ENCODE measurements at places on chromosomes 3 and 15.
A peak's percentile ranks its signal among the peaks of the same experiment; 100 is the strongest.

GRCh38 chr3:10353160-10353559 lies 32.2 kb upstream of the SEC13 start:
- no peak for DNase-seq

DNA sequence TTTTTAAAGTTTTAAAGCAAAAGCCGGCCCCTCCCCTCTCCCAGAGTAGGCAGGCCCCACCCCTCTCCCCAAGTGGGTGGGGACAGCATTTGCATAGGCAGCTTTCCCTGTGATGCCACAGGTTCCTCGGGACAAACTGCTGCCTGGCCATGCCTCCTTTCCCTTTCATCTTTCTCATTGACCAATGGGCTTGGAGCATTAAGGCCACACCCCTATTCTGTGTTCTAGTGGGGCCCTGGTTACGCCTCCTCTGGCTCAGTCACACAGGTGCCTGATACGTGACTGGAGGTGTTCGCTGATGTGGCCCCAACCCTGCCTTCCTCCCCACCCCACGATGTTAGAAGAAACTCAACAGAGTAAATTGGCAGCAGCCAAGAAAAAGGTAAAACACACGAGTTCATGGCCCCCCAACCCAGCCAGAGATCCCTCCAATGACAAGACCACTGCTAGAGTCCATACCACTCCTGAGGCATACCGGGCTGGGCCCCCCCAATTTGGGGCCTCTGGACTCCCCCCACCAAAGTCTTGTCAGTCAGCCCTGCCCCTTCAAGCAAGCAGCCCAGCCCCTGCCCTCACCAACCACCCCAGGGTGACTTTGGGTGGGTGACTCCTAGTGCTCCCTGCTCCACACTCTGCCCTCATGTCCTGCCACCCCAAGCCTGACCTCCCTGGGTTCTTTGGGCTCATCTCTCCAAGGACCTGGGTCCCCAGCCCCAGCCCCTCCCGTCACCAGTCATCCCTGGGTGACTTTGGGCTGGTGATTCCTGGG lies 62.8 kb upstream of the CSPG4 start:
- DNase-seq: no peak

GRCh38 chr3:9107738-9108137 lies 141.7 kb downstream of the SRGAP3 start:
- DNase-seq: no peak

DNA sequence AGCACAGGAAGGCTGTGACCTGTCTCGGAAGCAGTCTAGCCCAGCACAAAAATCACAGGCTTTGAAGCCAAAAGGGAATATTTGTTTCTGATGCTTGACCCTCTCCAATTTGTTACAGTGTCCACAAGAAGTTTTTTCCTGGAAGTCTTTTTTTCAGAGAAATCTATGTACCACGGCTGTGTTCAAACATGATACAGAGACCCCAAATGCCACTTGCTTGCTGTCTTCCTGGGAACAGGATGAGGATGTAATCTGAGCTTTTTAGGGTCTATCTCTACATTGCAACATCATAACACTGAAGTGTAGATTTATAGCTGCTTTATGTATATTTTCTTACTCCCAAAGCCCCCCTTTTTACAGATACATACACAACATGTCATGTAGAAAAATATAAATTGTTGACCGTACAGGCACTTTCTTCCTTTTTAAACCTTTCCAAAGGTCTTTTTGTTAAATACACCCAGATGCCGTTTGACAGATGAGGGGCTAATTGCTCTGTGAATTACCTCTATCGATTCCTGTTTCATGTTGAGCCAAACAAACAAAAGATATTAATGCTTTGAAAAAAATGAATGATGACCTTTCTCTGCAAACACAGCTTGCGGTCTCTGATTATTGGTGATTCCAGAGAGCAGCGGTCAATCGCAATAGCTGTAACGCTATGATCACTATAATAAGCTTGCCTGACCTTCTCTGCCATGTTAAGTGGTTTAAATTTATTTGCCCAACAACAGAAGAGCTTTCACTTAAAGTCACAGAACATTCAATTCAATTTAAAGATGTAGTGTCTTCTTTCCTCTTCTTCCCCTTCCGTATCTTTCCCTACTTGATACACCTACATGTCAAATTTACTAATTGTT lies 875.9 kb upstream of the NR2F2 start:
- DNase-seq: no peak

- DNase-seq: peak; percentile 51
These were observed 34.0 kb upstream of the TNFAIP8L3 start for GRCh38 chr15:51128701-51129100.

- DNase-seq: no peak
These were observed 181.2 kb upstream of the PROK2 start for GRCh38 chr3:71966185-71966584.

DNA sequence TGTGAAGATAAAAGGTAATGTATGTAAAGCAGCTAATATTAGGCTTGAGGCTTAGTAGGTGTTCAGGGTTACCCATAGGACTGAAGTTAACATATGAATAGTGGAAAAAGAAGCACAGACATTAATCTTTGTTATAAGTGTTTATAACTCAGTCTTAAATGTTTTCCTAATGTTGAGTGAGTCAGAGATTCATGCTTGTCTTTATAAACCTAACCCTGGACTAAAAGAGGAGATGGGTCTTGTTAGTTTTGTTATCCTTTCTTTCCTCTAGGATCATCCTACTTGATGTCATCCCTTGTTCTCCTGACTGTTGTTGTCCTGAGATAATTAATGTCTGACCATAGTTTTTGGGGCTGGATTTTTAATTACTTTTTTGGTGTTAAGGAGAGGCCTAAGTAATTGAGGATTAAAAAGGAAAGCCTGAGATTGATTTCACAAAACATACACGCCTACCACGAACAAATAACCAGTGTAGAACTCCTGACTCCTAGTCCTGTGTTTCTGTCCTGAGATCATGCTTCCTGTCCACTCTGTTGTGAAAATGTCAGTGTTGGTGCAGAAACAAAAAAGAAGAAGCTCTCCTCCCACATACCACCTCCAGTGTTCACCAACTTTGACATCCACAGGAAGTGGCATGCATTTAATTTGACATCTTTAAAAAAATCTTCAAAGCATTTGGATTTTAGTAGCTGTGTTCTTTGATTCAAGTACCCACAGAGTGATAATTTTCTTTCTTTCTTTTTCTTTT lies 8.4 kb downstream of the MITF start:
- DNase-seq: peak; percentile 28

DNA sequence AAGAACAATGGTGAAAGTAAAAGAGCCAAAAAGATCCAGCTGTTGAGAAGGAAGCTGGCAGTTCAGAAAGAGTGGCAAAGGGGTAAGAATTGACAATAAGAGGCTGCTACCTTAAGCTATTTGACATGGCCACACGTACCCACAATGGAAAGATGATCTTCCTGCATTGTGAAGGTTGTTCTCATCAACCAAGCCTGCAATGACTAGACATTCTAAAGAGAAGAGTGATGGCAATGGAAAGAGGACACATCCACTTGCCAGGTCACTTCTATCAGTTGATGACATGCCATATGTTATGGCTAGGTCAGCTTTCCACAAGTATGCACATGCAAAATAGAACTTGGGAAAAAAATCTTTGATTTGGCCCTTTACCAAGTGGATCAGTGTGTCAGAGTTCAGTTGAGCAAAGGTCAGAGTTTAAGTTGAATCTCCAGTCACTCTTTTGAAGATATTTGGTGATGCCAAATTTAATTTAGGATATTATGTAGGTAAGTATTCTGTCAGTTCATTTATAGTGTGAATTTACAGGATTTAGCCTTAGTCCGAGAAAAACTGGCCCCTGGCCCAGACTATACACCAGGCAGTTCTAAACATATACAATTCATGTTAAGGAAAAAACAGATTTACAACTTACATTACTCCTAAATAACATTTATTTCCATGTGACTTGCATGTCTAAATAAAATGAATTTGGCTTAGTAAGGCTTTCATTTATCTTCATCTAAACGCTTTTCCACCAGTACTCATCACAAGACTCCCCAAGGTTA lies 104.9 kb upstream of the FLNB start:
- DNase-seq: no peak

GRCh38 chr3:123521179-123521969 lies 63.5 kb downstream of the HACD2 start:
- peak; percentile 17 for DNase-seq

DNA sequence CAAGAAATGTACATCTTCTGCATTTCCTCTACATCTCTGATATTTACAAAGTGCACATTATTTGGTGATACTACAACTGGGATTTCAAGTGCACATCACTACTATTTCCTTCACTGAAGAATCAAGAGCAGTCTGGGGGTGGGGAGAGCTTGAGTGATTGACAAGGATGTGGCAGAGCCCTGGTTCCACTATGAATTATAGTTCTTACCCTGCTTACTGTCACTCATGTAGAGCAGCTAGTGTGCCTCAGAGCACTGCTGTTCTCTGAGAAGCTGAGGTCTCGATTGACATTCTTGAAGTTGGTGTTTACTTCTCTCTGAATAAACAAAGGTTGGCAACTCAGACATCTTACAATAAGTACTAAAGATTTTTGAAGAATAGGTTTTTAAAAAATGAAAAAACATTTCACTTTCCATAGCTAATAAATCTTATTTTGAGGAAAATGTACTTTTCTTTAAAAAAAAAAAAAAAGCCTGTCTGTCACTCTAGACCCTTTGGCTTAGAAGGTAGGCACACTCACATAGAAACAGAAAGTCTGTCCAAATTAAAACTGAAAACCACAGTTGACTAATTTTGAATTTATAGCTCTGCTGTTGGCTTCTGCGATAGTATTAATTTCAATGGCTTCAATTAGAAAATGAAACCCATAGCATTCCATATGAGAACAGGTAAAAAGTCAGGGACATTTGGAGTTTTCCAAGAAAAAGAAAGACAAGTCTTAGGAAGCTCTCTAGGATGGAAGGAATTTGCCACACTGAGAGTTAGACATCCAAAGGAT lies 5.6 kb downstream of the GREM1 start:
- no peak for DNase-seq

GRCh38 chr3:81558106-81558505 lies 203.3 kb downstream of the GBE1 start:
- DNase-seq: no peak

DNA sequence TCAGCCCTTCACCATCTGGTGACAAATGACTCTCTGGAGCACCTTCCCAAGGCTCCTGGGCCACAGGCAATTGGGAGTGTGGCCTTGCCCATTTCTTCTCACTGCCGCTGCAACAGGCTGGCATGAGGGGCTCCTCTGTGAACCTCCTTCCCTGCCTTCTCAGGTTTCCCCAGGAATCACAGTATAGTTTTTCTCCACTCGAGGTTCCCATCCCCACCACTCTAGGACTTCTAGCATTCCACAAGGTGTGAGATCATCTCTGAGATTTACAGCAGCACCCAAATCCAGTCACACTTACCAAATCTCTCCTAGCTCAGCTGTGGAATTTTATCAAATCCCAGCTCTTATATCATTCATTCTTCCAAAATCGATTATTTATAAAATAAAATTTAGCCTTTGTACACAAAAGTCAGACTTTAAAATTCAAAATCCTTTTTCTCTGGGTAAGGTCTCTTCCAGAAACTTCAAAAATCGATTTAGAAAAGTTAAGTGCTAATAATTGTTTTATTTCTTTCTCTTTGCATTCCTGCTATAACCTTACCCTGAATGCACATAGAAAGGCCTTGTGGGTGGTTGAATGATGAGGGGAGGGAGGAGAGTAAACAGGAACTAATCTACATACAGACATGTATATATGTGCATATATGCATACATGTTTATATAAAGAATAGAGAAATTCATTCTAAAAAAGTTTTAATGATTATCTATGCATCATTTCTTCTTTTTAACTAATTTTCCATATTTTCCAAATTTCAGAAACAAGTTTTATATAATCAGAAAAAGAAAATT lies 18.9 kb upstream of the ATP13A4 start:
- DNase-seq: no peak

- peak; percentile 2 for DNase-seq
These were observed 248.9 kb downstream of the SV2B start for GRCh38 chr15:91348752-91349500.

DNA sequence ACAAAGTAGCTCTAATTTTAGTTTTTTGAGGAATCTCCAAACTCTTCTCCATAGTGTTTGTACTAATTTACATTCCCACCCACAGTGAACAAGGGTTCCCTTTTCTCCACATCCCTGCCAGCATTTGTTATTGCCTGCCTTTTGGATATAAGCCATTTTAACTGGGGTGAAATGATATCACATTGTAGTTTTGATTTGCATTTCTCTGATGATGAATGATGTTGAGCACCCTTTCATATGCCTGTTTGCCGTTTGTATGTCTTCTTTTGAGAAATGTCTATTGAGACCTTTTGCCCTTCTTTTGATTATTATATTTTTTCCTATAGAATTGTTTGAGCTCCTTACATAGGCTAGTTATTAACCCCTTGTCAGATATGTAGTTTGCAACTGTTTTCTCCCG lies 239.9 kb upstream of the TPM1 start:
- no peak for DNase-seq

- DNase-seq: no peak
These were observed 15.7 kb downstream of the FAM81A start for GRCh38 chr15:59453474-59454215.
